ENCODE measurements at places on chromosomes 12 and 14. TPM values are rescaled to one million over a fixed set of nuclear protein-coding genes. Genes with fewer than 3 reads are reported as not detected.

DNA sequence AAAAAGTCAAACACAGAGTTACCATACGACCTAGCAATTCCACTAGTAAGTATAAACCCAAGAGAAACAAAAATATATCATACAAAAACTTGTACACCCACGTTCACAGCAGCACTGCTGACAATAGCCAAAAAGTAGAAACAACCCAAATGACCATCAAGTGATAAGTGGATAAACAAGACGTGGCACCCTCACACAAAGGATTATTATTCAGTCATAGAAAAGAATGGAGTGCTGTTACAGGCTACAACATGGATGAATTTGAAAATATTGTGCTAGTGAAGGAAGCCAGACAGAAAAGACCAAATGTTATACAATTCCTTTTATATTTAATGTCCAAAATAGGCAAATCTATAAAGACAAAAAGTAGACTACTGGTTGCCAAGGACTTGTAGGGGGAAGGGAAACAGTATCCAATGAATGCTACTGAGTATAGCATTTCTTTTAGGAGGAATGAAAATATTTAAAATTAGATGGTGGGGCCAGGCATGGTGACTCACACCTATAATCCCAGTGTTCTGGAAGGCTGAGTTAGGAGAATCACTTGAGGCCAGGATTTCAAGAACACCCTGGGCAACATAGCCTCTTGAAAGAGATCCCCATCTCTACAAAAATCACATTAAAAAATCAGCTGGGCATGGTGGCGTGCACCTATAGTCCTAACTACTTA is 41.9 kb downstream of the SPTLC2 start:
- no peaks in the 10 kb centered on the region for H3K27me3 ChIP-seq
- no peak overlapping the region for H3K4me3 ChIP-seq
- no peak overlapping the region for H3K27ac ChIP-seq
- peaks cover 44% of the 10 kb centered on the region for H3K36me3 ChIP-seq

GRCh38 chr12:82596483-82596882 is 90.2 kb upstream of the TMTC2 start:
- no peaks in the 10 kb centered on the region for H3K27me3 ChIP-seq
- no peaks in the 10 kb centered on the region for H3K36me3 ChIP-seq
- no peaks in the 10 kb centered on the region for H3K4me1 ChIP-seq
- H3K27ac ChIP-seq, result peak overlapping the region; percentile 55

DNA sequence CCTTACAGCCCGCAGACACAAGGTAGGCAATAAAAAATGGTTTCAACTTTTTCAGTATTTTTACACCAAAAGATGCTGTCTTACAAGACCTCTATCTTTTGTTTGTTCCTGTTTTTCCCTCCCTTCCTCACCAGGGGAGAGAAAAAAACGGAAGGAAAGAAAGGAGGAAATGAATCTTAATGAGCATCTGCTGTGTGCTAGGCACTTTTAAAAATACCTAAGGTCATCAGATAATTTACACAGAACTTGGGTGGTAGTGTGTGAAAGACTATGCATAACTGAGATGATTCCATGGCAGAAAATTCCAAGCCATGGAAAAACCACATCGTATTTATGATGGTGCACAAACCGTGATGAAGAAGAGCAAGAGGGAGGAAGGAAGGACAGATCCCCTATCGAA is 121.2 kb downstream of the DIP2B start:
- no peak overlapping the region for H3K27ac ChIP-seq
- no peaks in the 10 kb centered on the region for H3K36me3 ChIP-seq
- H3K4me3 ChIP-seq, result no peak overlapping the region
- no peak for DNase-seq

GRCh38 chr12:52029685-52030084 is 21.6 kb upstream of the NR4A1 start:
- H3K27ac ChIP-seq, result no peak overlapping the region
- no peak overlapping the region for H3K4me3 ChIP-seq
- H3K36me3 ChIP-seq, result no peaks in the 10 kb centered on the region
- peak; percentile 68 for DNase-seq
- H3K27me3 ChIP-seq, result no peaks in the 10 kb centered on the region
- peaks cover 26% of the 10 kb centered on the region for H3K4me1 ChIP-seq

DNA sequence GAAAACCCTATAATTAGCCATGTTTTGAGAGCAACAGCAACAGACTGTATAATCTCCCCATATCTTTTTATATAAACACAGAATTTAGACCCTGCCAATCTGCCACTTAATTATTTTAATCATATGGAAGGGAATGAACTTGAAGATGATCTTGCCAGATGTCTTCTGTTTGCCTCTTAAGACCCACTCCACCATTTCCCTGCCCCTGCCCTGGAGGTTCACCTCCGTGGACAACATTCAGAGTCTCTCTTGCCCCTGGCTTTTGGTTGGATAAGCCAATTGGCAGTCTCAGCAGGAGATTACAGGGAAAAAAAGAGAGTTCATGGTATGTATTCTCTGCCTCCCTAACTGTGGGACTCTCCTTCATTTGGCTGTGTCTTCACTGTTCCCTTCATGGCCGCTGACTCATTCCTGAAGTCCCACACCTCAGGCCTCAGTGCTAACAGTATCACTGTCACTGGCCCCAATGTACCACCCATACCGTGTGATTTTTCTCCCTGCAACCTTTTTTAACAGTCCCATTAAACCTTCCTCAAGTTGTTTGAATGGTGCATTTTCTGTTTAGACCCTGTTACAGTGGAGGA is 184.8 kb downstream of the PIK3C2G start:
- H3K27ac ChIP-seq, result no peak overlapping the region
- no peaks in the 10 kb centered on the region for H3K27me3 ChIP-seq
- no peaks in the 10 kb centered on the region for H3K36me3 ChIP-seq
- H3K4me3 ChIP-seq, result no peak overlapping the region

DNA sequence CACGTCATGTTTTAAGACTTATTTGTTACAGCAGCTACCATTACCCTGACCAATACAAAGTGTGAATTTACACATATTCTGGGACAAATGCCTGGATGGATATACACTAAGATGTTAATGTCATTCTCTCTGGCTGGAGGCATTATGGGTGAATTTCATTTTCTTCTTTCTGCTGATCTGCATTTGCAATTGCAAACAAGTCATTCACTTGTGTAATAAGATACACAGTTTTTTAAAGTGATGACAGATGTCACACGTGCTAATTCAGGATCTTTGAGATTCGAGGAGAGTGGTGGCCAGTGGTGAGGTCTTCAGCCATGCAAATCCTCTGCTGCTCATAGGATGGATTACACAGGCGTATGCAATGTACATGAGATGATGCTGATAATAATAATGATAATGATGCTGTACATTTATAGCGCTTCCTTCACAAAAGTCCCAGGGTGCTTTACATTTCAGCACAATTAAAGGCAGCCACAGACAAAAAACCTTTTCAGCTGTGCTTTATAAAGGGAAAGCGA is 155.9 kb upstream of the NOS1 start:
- DNase-seq, result no peak
- H3K4me1 ChIP-seq, result peaks cover 5% of the 10 kb centered on the region
- H3K36me3 ChIP-seq, result no peaks in the 10 kb centered on the region
- H3K4me3 ChIP-seq, result no peak overlapping the region

DNA sequence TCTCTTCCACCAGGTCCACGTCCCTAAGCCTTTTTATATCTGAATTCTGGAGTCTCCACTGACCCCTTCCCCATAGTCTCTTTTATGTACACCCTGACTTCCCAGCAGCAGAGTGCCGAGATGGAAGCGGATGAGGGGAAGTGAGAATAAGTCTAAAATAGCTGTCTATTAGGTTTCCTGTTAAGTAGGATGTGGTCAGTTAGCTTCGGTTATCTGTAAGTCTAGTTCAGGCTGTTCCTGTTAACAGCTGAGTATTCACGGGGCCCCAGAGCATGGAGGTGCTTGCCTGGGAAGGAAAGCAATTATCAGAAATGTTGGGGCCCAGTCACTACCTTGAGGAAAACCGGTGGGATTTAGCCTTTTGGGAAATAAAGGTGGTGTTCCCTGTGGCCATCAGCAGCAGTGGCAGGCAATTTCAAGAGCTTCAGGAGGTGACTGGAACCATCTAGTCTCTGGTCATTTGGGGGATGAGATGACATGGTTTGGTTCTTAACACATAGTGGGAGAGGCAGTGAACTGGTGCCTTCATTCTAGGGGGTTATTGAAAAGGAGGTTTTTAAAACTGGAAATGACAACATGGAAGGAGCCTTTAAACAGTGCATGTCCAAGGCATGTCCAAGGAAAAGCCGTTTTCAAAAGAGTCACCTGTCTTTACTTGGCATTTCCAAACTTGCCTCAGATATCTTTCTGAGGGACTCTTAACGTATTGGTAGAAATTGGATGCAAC is 21.8 kb downstream of the CHST11 start:
- H3K4me3 ChIP-seq, result no peak overlapping the region
- no peak overlapping the region for H3K27ac ChIP-seq
- H3K36me3 ChIP-seq, result no peaks in the 10 kb centered on the region
- H3K4me1 ChIP-seq, result no peaks in the 10 kb centered on the region
- H3K27me3 ChIP-seq, result no peaks in the 10 kb centered on the region

GRCh38 chr12:71208053-71208685 is 50.4 kb upstream of the TSPAN8 start:
- no peak for DNase-seq
- no peaks in the 10 kb centered on the region for H3K36me3 ChIP-seq
- H3K4me1 ChIP-seq, result no peaks in the 10 kb centered on the region
- H3K4me3 ChIP-seq, result no peak overlapping the region
- H3K27me3 ChIP-seq, result no peaks in the 10 kb centered on the region

DNA sequence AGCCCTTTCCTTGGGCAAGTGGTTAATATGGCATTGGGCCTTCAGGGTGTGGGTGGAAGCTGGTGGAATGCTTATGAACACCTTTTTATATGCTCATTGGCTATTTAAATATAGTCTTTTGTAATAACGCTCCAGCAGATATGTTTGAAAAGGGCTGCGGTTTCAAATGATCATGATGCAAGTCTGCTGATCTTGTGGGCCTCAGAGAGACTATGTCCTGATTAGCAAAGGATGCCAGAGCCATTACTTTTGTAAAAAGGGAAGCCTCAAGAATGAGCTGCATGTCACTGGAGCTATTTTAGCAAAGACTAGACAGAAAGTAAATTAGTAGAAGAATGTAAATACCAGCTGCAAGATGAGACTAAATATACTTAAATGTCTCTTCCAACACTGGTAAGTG is 200.5 kb downstream of the GXYLT1 start:
- no peaks in the 10 kb centered on the region for H3K4me1 ChIP-seq
- no peaks in the 10 kb centered on the region for H3K27me3 ChIP-seq
- H3K36me3 ChIP-seq, result no peaks in the 10 kb centered on the region
- no peak for DNase-seq

GRCh38 chr12:108430245-108430644 is 84.8 kb upstream of the FICD start:
- no peaks in the 10 kb centered on the region for H3K27me3 ChIP-seq
- H3K4me3 ChIP-seq, result no peak overlapping the region
- no peak overlapping the region for H3K27ac ChIP-seq
- DNase-seq, result no peak

DNA sequence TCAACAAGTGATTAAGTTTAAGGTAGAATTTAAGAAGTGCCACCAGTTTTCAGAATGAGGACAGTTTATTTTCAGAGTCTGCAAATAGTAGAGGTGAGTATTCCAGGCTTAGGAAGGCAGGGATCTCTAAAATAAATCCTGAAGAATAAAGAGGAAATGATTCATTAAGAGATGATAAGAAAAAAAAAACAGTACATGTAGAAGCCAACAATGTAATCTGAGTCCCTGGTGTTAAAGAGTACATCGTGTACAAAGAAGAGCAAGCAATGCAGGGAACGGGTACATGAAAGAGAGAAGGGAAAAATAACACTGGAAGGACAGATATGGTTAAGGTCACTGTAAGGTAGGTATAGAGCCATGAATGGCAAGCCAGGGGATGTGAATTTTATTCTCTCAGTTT is 95.2 kb upstream of the FOXG1 start:
- H3K27ac ChIP-seq, result no peak overlapping the region
- no peaks in the 10 kb centered on the region for H3K36me3 ChIP-seq
- no peak overlapping the region for H3K4me3 ChIP-seq
- peaks cover 6% of the 10 kb centered on the region for H3K27me3 ChIP-seq
- H3K4me1 ChIP-seq, result no peaks in the 10 kb centered on the region

DNA sequence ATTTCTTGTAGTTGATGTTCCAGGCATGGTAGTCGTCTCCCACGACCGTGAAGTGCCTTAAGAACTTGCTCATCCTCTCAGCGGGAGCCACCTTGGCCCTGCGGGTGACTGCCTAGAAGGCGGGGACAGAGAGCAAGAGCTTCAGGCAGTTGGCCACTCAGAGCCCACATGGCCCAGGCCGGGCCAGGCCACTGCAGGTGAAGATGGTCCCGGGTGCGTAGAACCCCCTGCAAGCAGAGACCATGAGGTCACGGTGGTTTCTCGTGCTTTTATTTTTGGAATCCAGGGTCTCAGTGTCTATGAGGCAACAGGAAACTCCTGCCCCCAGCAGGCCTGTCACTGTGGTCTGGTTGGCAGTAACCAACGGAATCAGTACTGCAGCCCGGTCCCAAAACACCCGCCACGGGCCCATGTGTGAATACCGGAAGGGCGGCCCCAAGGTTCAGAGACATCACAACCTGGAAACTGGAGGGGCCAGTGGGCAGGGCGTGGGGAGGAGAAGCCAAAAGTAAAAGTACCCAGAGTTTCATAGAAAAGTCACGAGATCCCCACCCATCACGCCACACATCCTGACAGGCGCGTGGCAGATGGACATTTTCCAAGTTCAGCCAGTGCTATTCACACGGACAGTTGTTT is 27.5 kb downstream of the HVCN1 start:
- no peaks in the 10 kb centered on the region for H3K36me3 ChIP-seq
- no peaks in the 10 kb centered on the region for H3K27me3 ChIP-seq
- H3K4me1 ChIP-seq, result peaks cover 9% of the 10 kb centered on the region
- no peak overlapping the region for H3K4me3 ChIP-seq

DNA sequence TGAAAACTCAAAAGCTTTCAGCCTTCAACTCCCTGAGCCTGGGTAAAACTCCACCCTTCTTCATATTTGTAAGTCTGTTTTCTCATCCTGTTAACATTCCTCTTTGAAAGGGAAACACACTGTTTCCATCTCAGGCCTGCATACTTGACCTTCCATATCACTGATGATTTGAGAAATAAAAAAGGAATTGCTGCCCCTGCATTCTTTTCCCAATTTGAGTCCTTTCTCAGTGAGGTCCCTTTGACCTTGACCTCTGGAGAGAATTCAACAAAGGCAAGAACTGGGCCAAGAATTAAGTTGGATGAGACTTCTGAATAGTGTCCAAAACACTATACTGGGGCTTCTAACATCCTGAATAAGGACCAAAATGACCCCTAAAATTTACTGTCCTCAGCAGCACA is 108.0 kb downstream of the AEBP2 start:
- no peaks in the 10 kb centered on the region for H3K27me3 ChIP-seq
- no peaks in the 10 kb centered on the region for H3K36me3 ChIP-seq
- peaks cover 9% of the 10 kb centered on the region for H3K4me1 ChIP-seq
- no peak overlapping the region for H3K4me3 ChIP-seq

DNA sequence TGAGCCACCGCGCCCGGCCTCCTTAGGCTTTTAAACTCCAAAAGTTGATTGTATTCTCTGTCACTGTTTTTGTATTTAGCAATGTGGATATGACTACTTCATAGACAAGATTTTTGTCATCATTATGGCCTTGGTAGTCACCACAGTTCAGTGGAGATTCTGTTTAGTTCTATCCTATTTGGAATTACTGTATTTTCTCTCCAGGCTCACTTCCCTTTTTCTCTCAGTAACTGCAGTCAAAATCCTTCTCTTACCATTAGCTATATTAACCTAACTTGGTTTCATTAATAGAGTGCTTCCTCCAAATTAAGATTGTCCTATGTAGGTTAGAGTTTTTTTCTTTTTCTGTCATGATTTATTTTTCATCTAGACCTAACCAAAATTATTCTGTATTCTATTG is 283.9 kb downstream of the TMTC2 start:
- DNase-seq, result no peak
- no peaks in the 10 kb centered on the region for H3K27me3 ChIP-seq
- no peak overlapping the region for H3K4me3 ChIP-seq

Gene PHETA1
- polyA plus RNA-seq, result 7.3 TPM

Gene EEA1
- 1.7 TPM for polyA plus RNA-seq

Gene DCAF11
- polyA plus RNA-seq, result 34.6 TPM

Gene ANO4
- 14.1 TPM for polyA plus RNA-seq

Gene LTBP2
- polyA plus RNA-seq, result 58.8 TPM

Gene MYF5
- polyA plus RNA-seq, result not detected

Gene FAM186B
- polyA plus RNA-seq, result 0.16 TPM

Gene EGLN3
- 0.31 TPM for polyA plus RNA-seq
